ENCODE measurements at places on chromosomes 12 and 14. TPM values are rescaled to one million over a fixed set of nuclear protein-coding genes. Genes with fewer than 3 reads are reported as not detected.

DNA sequence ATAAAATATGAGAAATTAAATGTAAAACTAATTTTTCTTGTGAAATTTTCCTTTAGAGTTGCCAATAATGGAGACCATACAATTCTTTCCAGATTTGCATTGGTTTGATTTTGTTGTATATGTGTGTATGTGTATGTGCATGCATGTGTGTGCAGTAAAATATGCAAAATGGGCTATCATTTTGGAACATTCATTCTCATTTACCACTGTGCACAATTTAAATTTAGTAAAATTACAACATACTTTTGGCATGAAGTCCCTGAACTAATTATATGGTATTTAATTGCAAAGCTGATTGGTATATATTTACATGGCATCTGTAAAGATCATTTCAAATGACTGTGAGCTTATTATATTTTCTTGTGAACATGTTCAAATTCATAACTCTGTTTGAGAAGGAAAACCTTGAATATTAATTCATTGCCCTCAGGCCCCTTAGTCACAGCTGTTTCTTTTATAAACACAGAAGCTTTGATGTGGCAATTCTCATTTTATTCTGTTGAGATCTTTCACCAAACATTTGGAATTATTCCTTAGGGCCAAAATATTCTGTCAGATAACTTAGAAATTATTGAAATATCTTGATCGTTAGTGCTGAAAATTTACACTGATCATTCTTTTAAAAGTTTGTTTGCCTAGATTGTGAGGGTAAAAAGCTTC, 17.6 kb downstream of the KERA start:
- no peak for DNase-seq

DNA sequence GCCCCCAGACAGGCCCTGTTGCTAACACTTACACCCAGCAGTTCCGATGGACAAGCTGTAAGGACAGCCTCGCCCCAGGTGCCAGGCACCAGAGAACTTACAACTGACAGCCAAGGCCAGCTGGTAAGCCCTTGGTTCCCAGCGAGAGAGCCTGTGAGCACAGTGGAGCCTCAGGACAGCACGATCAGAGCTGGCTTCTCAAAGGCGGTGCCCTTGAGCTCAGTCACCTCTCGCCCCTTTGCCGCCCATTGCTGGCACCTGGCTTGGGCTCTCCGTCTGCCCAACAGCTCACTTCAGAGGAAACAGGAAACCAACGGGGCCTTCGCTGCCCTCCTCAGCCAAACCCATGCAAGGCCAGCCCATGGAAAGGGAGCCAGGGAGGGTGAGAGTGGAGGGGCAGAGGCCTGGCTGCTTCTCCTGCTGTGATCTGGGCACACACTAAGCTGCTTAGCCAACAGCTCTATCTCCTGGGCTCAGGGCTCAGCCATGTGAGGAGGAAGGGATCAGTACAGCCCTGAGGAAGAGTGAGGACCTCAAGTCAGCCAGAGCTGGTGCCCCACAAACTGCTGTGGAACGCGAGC, 98.5 kb downstream of the SINHCAF start:
- DNase-seq: peak; percentile 75

DNA sequence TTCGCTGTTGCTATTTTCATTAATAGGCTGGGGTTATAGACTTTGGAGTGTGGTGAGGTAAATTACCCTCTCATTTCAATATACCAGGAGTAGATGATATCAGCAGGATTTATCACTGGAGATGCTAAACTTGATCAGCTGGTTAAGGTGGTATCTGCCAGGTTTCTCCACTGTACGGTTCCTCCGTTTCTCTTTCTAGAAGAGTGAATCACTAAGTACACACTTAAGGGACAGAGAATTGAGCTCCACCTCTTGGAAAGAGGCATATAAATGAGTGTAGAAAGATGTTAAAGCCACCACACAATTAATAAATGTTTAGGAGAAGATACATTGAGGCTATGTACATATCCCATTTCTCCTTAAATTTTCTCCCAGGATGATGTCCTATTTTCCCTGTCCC, 277.4 kb upstream of the GRIP1 start:
- no peak for DNase-seq

CCDC85C gene
- total RNA-seq: 28.2 TPM

- no peak for DNase-seq
Measured at GRCh38 chr14:99971941-99972747, 93.1 kb upstream of the EVL start.

- no peak for DNase-seq
Measured at GRCh38 chr12:121805171-121806008, 1.6 kb downstream of the SETD1B start.

Data from posterior vena cava (tissue), 2 donors.